ENCODE measurements at places on chromosomes 5 and 9.

DNA sequence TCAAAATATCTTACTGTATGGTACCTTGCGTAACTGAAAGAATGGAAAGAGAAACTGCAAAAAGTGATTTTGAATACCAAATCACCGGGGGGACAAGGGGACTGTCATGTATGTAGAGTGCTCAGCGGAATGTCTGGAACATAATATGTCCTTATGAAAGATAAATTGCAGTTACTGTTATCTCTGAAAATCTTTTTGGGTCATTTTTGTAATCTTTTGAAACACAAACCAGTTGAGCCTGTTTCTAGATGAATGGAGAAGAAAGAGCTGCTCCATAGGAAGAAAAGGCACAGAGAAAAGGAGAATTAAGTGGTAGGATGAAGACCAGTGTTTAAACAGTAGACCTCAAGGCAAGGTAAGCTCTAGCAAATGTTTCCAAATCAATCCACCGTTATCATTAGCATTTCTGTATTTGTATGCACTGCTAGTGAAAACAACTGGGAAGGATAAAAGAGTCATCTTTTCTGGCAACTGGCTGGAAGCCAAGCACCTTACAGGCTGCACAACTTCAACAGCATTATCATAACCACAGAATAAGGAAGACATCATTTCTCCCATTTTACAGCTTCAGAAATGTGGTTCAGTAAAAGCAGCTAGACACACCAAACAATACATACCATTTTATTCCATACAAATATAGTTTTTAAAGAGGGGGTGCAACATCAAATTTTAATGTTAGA lies 158.5 kb downstream of the TRPM3 start:
- DNase-seq = no peak

DNA sequence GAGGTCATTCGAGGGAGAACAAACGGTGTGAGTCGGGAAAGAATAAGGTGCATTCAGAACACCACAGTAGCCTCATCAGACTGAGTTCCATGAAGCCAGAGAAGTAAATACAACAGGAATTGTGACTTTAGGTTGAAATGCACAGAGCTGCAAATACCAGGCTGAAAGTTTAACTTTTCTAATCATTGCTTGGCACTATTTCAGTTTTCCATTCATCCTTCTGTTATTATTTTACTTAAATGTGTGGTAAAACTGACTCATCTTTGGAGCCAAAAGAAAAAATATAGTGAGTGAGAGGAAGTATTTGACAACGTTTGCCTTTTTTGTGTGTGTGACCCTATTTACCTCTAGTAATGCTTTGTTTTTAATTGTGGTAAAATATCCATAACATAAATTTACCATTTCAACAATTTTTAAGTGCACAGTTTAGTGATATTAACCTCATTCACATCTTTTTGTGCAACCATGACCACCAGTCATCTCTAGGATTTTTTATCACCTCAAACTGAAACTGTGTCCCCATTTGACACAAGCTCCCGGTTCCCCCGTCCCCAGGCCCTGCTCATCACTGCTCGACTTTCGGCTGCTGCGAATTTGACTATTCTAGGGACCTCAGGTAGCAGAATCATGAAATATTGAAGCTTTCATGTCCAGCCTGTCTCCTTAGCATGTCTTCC lies 166.8 kb downstream of the HSD17B3 start:
- no peak for DNase-seq

DNA sequence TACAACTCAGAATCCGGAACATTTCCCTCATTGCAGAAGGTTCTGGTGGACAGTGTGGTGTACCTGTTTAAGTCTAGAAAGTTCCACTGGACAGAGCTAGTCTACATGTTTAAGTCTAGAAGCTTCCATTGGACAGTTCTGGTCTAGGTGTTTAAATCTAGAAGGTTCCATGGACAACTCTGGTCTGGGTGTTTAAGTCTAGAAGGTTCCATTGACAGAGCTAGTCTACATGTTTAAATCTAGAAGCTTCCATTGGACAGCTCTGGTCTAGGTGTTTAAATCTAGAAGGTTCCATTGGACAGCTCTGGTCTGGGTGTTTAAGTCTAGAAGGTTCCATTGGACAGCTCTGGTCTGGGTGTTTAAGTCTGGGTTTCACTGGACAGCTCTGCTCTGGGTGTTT lies 25.0 kb downstream of the CCDC187 start:
- DNase-seq = no peak

DNA sequence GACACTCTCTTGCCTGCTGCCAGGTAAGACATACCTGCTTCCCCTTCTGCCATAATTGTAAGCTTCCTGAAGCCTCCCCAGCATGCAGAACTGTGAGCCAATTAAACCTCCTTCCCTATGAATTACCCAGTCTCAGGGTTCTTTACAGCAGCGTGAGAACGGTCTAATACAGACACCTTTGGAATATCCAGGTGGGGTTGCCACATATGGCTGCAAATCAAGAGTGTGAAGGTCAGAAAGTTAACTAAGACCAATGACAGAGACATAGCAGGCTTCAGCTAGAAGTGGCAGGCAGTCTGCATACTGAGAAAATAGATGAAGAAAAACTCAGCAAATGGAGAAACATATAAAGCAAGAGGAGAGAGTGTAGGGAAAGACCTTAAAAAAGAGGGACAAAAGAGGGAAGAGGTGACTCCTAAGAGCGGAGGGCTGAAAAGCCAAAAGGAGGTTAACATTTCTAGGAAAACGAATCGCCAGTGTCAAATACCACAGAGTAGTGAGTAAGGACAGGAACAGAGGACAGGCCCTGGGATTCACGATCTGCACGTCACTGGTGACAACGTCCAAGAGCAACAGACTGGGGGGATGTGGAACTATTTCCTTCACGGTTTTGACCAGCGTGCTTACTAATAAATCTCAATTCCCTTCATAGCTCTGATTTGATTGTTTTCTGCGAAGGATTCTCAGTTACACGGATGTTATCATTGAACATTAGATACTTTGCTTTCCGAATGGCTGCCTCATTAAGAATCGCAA lies 1.7 kb upstream of the ACO1 start:
- no peak for DNase-seq

- peak; percentile 73 for DNase-seq
Observed at GRCh38 chr9:4987961-4988421, 2.9 kb downstream of the JAK2 start.

DNA sequence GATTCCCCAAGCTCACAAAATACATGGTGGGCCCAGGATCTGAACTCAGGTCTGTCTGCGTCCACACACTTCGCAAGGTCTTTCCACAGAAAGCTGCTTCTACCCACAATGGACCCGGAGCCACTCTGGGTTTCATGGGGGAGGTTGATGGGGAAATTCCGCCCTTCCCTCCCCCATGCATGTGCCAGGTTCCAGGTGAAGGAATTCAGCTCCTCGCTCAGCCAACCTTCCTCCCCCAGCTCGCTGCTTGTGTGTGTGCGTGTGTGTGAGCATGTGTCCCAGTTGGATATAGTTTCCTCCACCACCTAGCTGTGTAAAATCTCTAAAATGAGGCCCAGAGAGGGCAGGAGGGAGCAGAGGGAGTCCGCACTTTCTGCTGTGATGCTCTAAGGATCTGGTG lies 1.0 kb downstream of the PTGS1 start:
- no peak for DNase-seq

DNA sequence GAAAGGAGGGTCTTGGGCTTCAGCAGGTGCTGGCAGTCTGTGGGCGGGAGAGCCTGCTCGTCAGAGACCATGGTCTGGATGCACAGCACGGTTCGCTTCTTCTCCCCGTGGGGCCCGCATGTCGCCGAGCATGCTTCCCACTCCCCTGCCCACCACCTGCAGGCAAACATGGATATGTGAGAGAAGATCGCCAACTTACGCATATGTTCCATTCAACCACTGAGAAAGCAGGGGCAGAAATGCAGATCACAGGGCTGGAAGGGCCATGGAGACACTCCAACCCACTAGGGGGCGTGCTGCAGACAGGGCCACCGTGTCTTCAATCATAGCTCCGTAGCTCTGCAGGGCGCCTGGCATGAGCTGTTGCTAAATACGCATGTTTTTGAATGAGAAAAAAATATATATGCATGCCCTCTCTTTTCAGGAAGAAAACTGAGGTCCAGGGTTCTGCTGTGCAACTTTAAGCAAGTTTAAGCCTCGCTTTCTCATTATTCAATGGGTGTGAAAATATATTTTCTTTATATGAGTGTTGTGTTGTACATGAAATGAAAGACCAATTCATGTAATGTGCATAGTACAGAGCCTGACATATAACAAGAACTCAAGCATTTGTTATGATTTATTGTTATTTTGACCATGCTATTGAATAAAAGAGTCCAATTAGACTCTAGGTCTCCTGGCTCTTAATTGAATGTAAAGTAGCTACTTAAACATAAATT lies 148.0 kb downstream of the TARS1 start:
- DNase-seq = peak; percentile 56

DNA sequence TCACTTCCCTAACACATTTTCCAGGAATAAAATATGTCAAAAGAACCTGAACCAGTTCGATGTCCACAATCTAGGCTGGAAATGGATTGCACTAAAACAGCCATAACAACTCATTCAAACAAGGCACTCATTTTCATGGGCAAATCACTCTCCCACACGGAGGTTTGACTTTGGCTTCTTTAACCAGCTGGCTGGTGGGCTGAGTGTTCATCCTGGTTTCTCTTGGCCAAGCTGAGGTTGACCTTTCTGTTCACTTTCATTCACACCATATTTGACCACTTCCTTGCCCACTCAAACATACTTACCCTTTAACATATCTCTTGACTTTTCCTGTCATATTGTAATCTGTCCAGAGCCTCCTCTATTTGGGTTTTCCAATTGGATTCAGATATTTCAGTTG lies 5.4 kb downstream of the IL7R start:
- no peak for DNase-seq

GRCh38 chr5:16489322-16489791 lies 23.8 kb upstream of the ZNF622 start:
- DNase-seq = peak; percentile 45

- no peak for DNase-seq
Observed at GRCh38 chr5:79727451-79728355, 38.1 kb downstream of the CMYA5 start.

DNA sequence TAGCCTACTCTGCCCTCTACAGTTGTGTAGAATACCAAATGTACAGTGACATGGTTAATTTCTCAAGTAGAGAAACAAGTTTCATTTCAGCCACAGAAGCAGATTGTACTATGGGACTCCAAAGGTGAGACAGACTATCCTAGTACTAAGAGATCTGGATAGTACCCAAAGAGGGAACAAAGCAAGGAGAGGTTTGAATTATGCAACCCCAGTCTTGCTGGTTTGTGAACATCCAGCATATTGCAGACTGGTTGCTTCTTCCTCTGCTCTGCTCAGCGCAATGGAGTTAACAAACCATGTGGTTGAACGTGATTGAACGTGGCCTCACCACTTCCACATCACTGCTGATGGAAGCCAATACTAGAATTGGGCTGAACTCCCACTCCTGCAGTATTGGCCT lies 43.3 kb upstream of the ALDOB start:
- no peak for DNase-seq

DNA sequence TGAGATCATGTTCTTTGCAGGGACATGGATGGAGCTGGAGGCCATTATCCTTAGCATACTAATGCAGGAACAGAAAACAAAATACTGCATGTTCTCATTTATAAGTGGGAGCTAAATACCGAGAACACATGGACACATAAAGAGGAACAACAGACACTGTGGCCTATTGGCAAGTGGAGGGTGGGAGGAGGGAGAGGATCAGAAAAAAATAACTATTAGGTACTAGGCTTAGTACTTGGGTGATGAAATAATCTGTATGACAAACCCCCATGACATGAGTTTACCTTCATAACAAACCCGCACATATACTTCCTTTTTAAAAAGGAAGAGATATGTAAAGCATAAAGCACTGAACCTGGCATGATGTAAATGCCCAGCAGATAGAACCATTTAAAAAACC lies 99.0 kb downstream of the MEGF10 start:
- DNase-seq = no peak

GRCh38 chr5:125134216-125135081 lies 388.0 kb upstream of the ZNF608 start:
- DNase-seq = peak; percentile 51

- DNase-seq = no peak
Observed at GRCh38 chr9:81363916-81364480, 325.3 kb downstream of the TLE1 start.

DNA sequence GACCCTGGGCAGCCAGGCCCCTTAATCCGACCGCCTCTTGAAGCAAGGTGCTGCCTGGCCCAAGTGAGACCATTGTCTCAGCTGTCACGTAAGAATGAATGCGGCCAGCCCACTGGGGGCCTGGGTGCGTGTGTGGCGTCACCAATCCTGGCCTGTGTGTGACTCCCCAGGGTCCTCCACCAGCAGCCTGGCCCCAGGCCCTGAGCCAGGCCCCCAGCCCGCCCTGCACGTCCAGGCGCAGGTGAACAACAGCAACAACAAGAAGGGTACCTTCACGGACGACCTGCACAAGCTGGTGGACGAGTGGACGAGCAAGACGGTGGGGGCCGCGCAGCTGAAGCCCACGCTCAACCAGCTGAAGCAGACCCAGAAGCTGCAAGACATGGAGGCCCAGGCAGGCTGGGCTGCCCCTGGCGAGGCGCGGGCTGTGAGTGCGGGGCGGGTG lies 124.2 kb downstream of the WNK2 start:
- no peak for DNase-seq

DNA sequence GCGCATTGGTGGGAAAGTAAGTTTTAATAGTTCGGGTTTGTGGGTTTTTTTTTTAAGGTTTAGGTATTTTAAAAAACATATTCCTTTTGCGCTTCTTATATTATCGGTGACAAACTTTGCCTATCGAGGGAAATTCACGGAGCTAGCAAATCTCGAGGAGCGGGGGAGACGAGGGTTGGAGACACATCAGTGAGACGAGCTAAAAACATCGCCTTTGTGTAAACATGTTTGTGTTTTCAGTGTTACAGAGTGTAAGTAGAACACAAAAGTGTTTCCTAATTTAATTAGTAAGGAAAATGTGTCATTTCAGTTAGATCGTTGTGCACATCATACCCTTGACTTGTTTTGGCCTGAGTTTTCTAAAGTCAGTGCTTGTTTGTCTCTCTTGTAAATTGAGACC lies 945 bp downstream of the BTF3 start:
- no peak for DNase-seq

GRCh38 chr9:7909537-7909936 lies 110.0 kb upstream of the DMAC1 start:
- no peak for DNase-seq

GRCh38 chr5:133483406-133484090 lies 128.8 kb downstream of the FSTL4 start:
- DNase-seq = no peak
